ENCODE measurements at places on chromosomes 4 and X.

GRCh38 chr4:41957634-41958033 is 22.4 kb downstream of the TMEM33 start:
- no peak for DNase-seq

DNA sequence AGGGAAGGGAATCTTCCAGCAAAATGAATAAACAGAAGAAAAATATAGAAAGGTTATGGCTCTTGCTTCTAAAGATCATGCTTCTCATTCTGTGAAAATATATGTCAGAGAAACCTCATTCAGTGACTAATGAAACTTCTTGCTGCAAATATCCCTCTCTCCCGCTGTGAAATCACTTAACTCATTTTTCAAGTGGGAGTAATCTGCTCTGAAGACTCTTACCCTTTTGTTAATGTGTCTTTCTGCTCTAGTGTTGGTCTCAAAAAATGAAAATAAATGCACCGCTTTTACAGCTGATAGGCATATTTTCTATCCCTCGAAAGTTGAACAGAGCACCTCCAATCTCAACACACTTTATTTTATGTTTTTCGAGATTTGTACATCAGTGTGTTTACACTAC is 252.3 kb downstream of the NLGN4X start:
- DNase-seq: no peak

GRCh38 chr4:124833831-124834505 is 121.4 kb upstream of the ANKRD50 start:
- DNase-seq: no peak

DNA sequence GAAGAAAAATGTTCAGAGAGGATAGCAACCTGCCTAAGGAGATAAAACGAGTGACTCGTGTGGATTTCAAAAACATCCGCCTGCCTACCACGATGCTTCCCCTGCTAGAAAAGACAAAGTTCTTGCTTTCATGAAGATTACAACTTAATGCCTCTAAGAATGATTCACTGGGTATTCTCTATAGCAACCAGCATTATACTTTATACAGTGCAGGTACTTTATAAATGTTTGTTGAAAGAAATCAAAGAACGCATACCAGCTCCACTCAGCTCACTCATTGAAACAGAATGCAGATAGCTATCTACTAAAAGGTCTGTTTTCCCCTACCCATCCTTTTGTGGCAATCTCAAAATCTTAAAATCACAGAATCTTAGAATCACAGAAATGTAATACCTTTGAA is 33.7 kb downstream of the GASK1B start:
- no peak for DNase-seq

- DNase-seq: no peak
Observed at GRCh38 chr4:13920901-13921300, 293.4 kb upstream of the BOD1L1 start.

- no peak for DNase-seq
Observed at GRCh38 chrX:71095981-71096759, 519 bp downstream of the FOXO4 start.

- DNase-seq: no peak
Observed at GRCh38 chrX:83759872-83760271, 101.1 kb upstream of the CYLC1 start.

GRCh38 chr4:1377606-1378261 is 28.5 kb downstream of the NKX1-1 start:
- no peak for DNase-seq

DNA sequence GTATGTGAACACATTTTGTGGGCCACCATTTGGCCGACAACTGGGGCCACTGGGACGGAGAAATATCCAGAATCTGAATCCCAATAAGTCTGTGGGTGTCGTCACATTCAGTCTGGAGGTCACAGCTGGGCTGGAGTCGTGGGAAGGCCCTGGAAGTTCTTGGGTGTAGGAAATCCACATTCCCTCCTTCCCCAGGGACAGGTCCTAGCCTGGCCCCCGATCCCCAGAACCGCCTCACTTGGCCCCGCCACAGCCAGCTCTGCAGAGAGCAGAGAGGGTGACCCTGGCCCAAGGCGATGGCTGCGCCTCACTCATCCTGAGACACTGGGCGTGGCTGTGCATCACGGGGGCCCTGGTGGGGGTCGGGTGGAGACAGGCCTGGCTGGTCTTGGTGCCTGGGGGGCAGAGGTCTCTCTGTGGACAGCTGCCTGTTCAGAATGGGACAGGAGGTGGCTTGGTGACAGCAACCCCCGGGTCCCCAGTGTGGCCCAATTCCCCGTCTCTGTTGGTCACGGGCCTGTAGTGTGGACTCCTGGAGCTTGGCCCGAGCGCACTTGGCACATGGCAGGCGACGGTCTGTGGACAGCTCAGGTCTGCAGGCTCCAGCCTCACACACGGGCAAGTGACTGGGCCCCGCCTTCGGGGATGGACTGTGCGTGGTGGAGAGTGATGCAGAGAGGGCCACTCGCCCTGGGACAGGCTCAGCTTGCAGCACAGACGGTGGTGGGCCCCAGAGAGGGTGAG is 16.4 kb downstream of the DOK7 start:
- DNase-seq: no peak

- DNase-seq: no peak
Observed at GRCh38 chr4:86596807-86597206, 2.7 kb downstream of the PTPN13 start.

DNA sequence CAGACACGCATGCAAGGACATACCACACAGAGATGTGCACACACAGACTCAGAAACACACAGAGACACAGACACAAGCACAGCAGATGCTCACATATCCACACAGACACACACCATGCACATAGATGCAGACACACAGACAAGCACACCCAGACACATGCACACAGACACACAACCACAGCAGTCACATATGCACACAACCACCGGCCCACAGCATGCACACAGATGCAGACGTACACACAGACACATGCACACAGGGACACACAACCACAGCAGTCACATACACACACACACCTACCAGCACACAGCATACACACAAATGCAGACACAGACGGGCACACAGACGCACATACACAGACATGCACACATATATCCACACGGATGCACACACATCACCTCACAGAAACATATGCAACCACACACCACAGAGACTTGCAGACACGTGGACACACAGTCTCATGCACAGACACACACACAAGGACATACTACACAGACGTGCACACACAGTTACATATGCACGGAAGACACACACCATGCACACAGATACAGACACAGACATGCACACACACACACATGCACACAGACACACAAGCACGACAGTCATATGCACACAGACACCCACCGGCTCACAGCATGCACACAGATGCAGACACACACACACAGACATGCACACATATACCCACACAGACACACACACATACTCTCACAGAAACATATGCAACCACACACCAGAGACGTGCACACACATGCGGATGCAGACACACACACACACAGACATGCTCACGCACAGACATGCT is 25.2 kb upstream of the SLC25A6 start:
- DNase-seq: no peak

DNA sequence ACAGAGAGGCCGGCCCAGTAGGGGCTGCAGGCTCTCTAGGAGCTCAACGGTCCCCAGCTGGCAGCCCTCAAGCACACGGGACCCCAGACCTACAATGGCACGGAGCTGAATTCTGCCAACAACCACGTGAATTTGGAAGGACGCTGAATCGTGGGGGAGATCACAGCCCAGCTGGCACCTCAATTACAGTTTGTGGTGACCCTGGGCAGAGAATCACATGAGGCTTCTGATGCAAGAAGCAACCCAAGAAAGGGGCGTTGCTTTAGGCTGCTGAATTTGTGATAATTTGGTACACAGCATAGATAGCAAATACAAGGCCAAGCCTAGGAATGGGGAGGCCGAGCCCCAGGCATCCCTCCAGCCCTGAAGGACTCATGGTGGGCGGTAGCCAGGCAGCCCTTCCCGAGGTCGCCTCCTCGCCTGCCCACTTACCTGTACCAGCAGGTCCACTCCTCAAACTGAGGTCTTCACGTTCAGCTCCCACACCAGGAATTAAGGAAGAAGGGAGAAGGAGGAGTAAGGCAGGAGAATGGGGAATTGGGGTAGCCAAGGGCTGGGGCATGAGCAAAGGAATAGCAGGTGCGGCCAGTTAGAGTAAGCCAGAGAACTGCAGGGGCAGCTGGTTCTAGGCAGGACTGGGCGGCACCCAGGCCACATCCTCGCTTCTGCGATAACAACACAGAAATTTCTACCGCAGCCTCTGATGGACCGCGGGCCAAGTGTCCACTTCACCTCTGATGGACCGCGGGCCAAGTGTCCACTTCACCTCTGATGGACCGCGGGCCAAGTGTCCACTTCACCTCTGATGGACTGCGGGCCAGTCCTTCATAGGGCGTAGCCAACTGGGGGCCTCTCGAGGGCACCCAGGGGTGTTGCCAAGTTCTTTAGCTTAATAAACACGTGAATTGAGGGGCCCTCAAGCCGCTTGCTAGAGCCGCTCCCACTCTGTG is 23.4 kb upstream of the HTRA3 start:
- DNase-seq: no peak

DNA sequence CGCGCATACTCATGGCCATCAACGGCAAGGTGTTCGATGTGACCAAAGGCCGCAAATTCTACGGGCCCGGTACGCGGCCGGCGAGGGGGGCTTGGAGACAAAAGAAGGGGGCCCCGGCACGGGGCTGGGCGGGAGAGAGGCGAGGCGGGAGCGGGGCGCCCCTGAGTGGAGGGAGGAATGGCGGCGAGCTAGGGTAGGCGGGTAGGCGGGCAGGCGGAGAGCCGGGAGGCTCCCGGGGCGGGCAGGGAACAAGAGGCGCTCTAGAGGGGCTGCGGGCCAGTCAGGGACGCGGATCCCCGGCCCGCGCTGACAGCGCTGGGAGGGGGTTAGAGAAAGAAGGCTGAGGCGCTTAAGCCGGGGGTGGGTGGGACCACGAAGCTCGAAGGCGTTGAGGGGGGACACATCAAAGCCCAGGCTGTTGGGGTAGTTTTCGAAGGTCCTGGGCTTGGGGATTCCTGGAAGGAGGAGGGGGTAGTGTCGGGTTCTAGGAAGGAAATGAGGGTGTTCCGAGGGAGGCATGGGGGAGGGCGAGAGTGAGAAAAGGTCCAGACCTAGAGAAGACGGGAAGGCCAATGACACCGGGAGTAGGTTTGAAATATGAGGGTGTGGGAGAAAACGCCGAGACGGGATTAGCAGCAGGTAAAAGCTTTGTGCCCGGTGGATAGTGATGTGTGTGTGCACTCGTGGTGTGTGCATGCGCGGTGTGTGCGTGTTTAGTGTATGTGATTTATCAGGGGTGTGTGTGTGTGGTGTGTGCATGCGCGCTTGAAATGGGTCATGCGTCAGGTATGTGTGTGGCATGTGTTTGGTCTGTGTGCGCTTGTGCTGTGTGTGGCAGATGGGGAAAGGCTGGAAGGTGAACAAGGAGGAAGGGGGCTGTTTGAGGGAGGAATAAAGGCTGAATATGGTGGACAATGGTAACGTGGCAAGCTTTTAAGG is 807 bp downstream of the PGRMC1 start:
- peak; percentile 1 for DNase-seq

DNA sequence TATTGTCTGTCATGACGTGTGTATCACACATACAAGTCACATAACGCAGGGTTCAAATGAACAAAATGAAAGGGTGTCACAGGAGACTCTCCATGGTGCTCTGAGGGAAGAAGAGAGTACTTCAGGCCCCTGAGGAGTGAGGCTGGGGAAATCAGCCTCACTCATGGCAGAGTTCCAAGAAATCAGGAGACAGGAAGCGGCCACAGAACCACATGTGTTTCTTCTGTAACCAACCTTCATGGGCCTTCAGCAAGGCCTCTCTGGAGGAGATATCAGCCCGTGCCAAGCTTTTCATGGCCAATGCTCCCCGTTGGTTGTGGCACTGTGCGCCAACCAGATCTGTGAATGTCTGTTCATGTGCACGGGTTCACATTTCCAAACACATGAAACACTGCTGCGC is 76.0 kb downstream of the NAT8L start:
- DNase-seq: no peak

GRCh38 chrX:17567821-17568220 is 169.5 kb upstream of the SCML1 start:
- DNase-seq: no peak

GRCh38 chr4:151142758-151143157 is 43.3 kb downstream of the RPS3A start:
- no peak for DNase-seq

GRCh38 chrX:124502599-124502998 is 156.2 kb downstream of the SH2D1A start:
- no peak for DNase-seq

- DNase-seq: no peak
Observed at GRCh38 chrX:17030580-17031270, 84.3 kb downstream of the REPS2 start.

DNA sequence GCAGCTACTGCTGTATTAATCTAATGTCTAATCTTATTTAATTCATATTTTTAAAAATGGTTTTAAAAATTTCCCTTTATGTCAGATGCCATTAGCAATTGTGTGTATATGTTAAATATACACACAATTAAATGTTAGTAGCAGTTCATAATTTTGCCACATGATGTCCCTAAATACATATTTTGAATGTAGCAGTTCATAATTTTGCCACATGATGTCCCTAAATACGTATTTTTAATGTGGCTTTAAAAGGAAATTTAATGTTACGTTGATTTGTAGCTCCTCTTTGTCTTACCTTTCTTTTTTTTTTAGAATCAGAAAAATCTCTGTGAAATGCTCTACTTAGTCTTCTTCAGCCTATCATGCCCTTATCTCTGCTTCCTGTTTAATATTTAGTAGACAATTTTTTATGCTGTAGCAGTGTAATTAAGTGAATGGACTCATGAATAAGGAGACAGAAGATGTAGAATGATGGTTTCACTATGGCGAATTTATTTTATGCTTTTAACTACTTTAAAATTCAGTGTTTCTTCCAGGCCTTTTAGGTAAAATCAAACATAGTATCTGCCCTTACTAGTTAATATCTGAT is 26.1 kb downstream of the RBM46 start:
- no peak for DNase-seq

DNA sequence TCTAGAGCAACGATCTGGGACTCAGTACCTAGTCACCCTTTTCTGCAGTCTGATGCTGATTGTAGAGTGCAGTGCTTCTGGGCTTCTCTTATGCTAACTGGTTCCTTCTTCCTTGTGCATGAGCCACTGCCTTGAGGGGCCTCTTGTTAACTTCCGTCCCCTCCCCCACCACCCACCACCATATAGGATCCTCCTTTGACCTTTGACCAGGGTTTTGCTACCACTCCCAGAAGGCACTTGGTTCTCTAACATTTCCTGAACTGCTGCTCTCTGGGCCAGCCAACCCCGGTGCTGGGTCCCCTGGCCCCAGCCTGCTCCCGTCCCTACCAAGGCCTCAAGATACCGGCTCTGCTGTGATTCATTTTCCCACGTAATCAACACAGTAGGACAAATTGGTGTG is 104.6 kb upstream of the KLF3 start:
- no peak for DNase-seq

DNA sequence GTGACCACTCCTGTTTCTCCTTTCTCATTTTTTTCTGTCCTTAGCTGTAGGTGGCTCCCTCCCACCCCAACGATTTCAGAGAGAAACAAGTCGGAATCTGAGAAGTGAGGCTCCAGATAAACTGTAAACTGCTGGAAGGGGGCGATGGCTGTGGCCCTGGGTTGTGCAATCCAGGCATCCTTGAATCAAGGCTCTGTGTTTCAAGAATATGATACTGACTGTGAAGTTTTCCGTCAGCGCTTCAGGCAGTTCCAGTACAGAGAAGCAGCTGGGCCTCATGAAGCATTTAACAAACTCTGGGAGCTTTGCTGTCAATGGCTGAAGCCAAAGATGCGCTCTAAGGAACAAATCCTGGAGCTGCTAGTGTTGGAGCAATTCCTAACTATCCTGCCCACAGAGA is 37.7 kb downstream of the ETDC start:
- DNase-seq: no peak

GRCh38 chr4:3865986-3866812 is 100.0 kb downstream of the ADRA2C start:
- no peak for DNase-seq

GRCh38 chr4:69518538-69519198 is 23.0 kb upstream of the UGT2B4 start:
- no peak for DNase-seq

All from activated T-cell treated with anti-CD3 and anti-CD28 coated beads for 1 hour (primary cell).